ENCODE measurements at places on chromosomes 4 and X.

- no peak for DNase-seq
Measured at GRCh38 chr4:183763990-183764754, 105.1 kb downstream of the TRAPPC11 start.

GRCh38 chr4:47218631-47219030 lies 187.3 kb downstream of the GABRB1 start:
- no peak for DNase-seq

DNA sequence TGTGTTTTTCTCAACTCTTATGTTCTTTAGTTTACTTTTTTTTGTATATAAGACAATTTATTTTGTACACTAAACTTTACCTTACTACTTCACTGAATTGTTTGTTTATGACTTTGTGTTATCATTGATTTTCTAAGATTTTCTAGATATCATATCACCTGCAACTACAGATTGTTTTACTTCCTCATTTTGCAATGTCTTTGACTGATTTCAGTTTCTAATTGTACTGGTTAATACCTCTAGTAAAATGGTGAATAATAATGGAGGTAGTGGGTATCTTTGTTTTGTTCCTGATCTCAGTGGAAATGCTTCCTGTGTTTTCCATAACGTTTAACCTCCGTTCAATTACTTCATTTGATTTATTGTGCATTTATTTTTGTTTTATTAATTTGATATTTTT lies 490.2 kb downstream of the TLL1 start:
- no peak for DNase-seq

DNA sequence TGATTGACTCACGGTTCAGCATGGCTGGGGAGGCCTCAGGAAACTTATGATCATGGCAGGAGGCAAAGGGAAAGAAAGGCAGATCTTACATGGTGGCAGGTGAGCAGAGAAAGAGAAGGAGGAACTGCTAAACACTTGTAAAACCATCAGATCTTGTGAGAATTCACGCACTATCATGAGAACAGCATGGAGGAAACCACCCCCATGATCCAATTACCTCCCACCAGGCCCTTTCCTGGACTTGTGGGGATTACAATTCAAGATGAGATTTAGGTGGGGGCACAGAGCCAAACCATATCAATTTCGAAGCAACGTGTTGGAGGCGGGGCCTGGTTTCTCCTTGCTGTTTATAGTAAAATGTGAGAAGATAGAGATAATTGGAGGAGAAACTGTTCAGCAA lies 167.4 kb downstream of the GABRB1 start:
- no peak for DNase-seq

DNA sequence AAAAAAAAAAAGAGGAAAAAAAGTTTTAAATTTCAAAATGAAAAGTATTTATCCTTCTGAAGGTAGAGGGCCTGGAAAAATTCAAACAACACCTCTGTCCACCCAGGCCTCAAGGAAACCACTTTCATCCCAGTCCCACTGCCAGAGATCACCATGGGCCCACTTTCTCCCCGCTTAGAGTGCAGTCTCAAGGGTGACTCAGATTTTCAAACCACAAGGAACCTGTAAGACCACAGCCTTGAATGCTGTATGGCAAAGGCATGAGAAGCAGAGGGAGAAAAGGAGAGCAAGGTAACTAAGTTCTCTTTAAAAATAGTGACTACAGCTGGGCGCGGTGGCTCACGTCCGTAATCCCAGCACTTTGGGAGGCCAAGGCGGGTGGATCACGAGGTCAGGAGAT lies 87.9 kb upstream of the PACRGL start:
- peak; percentile 28 for DNase-seq

DNA sequence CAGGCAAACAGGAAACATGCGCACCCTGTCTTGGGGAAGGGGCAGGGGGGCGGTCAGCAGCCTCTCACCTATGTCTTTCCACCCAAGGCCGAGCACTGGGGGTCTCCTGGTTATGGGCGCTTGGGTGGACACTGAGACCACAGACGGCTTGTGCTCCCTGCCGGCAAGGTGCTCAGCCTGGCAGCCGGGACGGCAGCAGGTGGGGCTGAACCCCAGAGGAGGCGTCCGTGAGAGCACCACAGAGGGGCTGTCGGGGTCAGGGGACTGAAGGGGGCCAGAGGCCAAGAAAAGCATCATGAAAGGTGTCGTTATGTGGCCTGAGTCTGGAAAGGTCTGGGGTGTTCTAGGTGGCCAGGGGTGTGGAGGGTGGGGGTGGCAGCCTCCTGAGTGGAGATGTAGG lies 19.6 kb downstream of the DOK7 start:
- DNase-seq = no peak

DNA sequence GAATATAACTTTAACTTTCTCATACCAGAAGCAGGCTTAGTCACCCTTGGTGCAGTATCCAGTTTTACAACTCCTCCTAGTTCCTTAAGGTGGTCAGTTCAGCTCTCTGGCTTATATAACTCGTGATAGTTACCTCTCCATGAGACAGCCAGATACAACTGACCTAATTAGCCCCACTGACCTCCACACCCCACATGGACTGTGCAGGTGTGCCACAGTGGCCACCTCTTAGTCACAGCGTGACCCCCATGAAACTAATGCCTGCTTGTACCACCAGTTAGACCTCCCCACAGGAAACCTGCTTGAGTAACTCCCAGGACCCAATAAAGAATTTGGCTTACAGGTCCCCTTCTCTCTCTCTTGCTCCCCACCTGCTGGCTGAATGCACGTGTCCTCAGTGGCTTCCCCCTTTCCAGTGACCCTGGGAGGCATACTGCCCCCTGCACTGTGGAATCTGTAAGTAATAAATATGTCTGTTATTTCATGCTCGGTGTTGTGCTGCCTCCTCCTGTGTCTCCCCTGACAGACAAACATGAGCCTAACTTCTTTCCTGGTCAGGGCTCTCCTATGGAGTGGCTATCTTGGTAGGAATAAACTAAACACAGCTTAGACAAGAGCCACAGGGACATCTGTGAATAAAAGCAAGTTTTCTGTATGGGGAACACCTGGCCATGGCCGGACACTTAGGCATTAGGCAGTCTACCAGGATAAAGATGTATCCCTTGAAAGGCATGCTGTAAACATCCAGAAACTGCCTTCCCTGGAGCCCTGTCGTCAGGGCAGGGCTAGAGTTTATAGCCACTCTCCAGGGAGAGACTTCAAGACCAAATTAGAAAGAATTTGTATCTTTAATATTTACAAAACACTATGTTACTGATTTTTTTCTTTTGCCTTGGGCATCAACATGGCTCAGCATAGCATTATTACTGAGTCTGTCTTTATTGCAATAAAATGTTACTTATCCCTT lies 209.7 kb upstream of the BOD1L1 start:
- DNase-seq = no peak

- no peak for DNase-seq
Measured at GRCh38 chrX:135089126-135089525, 31.2 kb downstream of the ETDB start.

DNA sequence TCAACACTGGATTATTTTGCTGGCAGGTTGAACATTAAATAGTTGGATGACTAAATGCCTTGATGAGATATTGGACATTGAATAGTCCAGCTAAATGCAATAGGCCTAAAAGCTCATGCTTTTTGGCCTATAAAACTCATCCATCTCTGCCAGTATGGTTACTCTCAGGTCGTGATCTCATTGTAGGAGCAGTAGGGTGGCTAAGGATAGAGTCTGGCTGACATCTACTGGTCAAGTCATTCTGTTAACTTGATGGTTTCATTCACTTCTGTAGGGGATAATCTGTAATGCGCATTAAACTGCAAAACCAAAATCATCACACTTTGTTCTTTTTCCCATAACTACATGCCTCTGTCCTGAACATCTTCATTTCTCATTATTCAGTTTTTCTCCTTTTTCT lies 227.0 kb downstream of the DKK2 start:
- DNase-seq = peak; percentile 64

DNA sequence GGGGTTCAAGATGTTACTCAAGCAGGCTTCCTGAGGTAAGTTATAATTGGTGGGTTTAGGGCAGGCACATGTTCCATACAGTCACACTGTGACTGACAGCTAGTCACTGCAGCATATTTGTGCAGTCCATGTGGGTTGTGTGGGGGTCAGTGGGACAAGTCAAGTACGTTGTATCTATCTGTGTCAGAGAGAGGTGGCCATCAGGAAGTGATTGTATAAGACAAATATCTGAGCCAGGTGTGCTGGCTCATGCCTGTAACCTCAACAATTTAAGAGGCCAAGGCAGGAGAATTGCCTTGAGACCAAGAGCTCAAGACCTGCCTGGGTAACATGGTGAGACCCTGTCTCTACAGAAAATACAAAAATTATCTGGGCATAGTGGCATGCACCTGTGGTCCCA lies 509.3 kb downstream of the CENPC start:
- DNase-seq = no peak

- DNase-seq = no peak
Measured at GRCh38 chrX:154098551-154098950, 1.0 kb upstream of the MECP2 start.

DNA sequence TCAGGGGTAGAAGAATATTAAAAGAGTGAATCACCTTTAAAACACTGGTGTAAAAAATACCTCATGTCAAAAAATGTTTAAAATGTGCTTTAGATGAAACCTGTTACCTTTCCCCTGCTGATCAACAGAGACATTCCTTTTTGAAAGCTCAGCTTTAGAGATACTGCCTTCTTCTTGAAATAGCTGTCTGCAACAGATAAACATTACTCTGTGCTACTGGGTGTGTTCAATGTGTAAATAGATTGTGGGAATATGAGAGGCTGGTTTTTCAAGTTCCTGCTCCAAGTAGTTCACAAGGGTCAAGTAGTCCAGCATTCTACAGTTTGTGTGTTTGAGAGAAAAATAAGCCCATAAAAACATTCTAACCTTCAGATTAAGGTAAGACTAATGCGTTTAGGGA lies at the start of gene SYTL5:
SYTL5 (plus strand) TSS at position 263 of the 400 bp plus-strand sequence. CDS start 27,337 bp downstream, outside the sequence.
- DNase-seq = no peak

DNA sequence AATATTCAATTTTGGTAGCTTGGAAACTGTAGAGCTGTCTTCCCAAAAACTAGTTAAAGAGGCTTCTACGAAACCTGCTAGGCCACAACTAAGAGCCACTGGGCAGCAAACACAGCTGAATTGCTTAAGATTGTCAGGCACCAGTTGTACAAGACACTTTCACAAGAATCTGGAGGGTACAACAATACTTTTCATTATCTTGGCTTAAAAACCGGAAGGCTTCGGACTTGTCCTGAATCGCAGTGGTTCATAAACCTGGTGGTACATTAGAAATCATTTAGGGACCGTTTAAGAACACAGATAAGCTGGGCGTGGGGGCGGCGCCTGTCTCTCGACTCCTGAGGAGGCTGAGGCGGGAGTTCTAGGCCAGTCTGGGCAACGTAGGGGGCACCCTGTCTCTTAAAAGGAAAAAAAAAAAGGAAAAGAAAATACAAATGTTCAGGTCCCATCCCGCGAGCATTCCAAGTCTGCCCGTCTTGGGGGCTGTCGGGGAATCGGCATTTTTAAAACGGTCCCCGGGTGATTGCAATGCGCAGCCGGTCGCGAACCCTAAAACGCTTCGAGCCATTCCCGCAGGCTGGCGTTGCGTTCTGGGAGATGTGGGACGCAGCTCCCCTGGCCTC lies 763 bp downstream of the PYURF start:
- peak; percentile 41 for DNase-seq

DNA sequence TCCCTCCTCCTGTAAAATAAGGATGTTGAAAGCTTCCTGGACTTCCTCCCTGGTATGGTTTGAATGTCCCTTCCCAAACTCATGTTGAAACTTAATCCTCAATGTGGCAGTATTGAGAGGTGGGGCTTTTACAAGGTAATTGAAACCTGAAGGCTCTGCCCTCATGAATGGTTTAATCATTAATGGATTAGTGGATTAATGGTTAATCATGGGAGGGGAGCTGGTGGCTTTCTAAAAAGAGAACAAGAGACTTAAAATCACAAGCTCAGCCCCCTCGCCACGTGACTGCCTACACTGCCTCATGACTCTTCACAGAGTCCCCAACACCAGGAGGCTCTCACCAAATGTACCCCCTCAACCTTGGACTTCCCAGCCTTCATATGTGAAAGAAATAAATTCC lies 124.6 kb upstream of the ANXA3 start:
- no peak for DNase-seq

- no peak for DNase-seq
Measured at GRCh38 chr4:1417522-1418390, 11.5 kb upstream of the NKX1-1 start.

- DNase-seq = no peak
Measured at GRCh38 chrX:68417651-68418050, 15.6 kb downstream of the OPHN1 start.

DNA sequence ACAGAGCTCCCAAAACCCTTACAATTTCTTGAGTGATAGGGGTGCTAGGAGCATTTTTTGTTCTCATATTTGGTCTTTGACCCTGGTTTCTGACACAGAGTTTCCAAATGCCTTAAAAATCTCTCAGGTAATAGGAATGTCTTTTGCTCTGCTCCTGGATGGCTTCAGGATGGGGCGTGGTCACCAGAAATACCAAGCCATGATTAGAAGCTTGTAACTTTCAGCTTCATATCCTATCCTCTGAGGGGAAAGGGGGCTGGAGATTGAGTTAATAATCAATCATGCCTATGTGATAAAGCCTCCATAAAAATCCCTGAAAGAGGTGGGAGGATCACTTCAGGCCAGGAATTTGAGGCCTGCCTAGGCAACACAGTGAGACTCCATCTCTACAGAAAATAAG lies 34.6 kb upstream of the IL9R start:
- no peak for DNase-seq

DNA sequence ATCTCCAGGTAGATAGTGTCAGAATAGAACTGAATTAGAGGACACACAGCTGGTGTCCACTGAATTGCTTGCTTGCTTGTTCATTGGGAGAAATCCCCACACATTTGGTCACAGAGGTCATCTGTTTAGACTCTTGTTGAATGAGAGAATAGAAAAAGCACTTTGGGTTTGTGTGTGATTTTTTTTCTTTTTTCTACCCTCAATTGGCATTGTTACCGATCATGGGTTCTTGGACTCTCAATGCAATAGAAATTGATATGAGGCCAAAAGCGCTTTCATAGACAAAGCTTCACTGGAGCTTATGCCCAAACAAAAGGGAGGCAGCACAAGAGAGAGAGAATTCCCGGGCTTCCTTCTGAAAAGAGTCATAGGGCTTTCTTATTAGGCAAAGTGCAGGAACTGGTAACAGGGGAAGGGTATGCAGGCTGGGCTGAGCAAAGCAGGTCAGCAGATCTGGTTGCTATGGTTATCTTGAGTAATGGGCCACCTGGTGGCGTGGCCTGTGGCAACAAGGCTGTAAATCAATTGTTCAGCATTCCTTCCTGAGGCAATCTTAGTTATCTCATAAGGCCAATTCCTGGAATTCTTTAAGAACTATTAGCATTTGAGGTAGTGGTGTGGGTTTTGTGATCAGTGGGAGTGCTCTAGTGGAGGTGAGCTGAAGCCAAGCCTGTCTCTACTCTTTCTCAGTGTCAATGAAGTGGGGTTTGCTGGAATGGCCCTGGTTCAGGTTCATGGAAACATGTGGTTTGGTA lies 5.3 kb upstream of the GPR82 start:
- DNase-seq = no peak

DNA sequence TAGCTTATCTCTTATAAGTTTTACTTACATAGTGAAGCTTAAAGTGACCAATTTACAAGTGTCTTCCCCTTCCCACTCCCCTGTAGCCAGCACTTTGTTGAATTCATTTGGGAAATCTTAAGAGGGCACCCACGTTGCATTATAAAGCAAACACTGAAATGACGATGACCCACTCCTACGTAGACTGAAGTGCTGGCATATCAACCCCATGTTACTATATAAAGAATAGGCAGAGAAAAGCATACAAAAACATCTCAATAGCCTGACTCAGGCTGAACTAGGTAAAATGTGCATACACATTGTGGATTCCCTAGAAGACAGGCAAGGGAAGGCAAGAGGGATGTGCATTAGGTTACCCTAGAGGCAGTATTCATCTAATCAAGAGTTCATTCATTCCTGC lies 313.4 kb downstream of the TENM3 start:
- DNase-seq = no peak

GRCh38 chrX:129529685-129530281 lies 6.5 kb upstream of the SMARCA1 start:
- DNase-seq = peak; percentile 55
